RPMI7951 (cell line): ENCODE measurements at places on chromosomes 16 and 17. TPM values are rescaled to one million over a fixed set of nuclear protein-coding genes. Genes with fewer than 3 reads are reported as not detected.

DNA sequence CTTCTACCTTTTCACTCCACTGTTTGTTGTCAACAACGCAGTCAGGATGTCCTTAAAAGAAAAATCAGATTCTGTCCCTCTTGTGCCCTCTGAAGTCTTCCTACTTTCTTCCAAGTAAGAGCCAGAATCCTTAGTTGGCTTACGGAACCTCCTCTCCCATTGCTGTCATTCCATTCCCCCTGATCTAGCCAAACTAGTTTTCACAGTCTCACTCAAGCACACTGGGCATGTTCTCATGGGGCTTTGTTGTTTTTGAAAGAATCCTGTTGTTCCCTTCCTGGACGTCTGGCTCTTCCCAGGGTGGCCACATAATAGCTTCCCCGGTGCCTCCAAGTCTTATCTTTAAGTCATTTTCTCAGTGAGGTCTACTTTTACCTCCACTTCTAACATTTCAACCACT is 158.6 kb upstream of the ELAC2 start:
- no peak for DNase-seq

DNA sequence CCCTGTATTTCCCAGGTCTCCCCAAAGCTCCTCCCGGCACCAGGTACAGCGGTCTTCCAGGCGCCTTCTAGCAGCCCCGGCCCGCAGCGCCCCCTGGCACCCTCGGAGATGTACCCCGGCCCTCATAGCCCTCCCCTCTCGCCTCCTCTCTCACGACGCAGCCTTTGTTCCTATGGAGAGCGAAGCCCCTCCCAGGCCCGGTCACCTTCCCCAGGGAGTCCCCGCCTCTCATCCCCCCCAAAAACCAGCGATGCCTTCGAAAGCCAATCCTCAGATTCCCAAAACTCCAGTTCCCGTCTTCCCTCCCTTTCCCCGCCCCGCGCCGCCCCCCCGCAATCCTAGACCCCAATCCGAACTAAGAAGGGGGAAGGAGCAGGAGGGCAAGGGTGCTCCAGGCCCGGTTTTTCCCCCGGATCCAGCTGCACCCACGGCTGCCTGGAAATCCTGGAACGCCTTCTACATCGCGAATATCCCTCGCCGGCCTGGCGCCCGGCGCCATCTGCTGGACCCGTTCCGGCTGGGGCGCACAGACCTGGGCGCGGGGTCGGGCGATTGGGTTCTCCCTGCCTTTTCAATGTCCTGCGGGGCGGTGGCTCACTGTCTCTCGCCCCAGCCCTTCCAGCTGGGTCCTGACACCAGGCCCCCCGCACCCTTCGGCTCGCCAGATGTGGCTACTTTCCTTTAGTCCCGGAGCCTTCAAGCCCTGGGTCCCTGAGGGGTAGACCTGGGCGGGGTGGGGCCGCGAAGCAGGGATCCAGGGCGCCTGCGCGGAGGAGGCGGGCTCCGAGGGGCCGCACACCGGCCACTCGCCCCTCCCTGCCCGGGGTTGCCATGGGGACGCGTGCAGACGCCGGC is at the start of gene DNAH2:
DNAH2 (plus strand) TSS at position 844 of the 855 bp plus-strand sequence. CDS start 1,991 bp downstream, outside the sequence.
- DNase-seq = peak; percentile 89

DNA sequence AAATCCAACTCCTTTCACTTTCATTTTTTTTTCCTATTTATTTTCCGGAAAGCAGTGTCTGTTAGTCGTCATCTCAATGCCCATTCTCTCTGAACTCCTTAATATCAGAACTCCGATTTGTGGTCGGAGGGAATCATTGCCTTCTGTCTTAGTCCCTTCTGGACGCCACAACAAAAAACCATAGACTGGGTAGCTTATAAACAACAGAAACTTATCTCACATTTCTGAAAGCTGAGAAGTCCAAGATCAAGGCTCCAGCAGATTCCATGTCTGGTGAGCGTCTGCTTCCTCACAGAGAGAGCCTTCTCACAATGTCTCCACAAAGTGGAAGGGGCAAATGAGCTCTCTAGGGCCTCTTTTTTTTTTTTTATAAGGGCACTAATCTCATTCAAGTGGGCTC is 296.6 kb upstream of the CDH11 start:
- peak; percentile 54 for DNase-seq

DNA sequence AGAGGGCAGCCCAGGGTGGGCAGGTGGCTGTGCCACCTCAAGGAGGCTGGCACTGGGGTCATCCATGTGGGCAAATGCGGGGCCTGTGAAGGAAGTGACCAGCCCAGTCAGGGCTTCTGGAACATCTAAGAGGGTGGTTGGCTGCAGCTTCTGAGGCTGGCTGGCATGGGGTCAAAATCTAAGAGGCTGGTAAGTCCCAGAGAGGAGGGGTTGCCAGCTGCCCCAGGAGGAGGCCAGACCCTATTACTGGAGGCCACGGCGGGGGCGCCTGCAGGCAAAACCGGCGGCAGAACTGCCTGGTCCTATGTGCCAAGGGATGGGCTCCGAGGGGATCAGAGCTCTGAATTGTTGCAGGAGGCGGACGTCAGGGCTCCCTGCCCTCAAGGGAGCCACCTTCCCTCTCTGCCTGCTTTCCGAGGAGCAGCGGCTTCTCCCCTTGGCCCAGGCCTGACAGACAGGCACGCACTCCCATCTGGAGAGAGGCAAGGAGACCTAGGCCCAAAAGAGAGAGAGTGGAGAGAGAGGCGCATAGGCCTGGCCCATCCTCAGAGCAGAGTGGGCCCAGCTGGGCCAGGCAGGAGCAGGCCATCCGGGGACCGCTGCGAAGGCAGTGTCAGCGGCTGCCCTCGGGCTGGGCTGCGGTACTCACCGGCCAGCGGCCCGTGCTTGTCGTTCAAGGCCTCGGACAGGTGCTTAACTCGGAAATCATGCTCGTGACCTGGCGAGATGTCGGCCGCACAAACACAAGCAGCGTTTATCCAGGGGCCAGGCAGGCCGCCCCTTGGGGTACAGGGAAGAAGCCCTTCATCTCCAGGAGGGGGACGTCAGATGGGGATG is 10.9 kb downstream of the ZACN start:
- no peak for DNase-seq

DNA sequence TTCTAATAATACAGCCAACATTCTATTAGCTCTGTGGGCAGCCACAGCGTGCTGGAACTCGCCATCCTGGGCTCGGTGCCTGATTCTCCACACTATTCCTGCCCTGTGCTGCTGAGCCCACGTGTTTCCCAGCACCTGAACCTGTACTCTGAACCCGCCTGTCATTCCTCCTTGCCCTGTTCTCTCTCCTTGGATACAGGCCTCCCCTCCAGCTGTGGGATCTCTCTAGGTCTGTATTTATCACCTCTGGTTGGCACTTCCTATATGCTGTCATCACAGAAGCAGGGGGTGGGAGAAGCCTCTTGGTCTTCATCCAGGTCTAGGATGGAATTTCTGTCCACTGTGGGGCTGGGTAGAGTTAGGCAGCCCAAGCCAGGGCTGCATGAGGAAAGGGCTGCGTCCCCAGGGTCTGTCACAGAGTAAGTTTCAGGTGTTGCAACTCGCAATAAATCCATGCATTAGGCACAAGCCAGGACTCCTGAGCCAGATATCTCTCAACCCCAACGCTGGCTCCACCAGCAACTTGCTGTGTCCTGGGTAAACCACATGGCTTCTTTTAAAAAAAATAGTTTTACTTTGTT is 56.0 kb downstream of the ABAT start:
- no peak for DNase-seq

Gene RPH3AL
- total RNA-seq = 0.78 and 1.2 TPM in 2 replicates

Gene PTX4
- total RNA-seq = not detected in 2 replicates

Gene SDK2
- total RNA-seq = 1.1 and 1.6 TPM in 2 replicates

Gene TM4SF5
- not detected in 2 replicates for total RNA-seq
